HS-5 (cell line): ENCODE measurements at places on chromosomes 7 and 10.

DNA sequence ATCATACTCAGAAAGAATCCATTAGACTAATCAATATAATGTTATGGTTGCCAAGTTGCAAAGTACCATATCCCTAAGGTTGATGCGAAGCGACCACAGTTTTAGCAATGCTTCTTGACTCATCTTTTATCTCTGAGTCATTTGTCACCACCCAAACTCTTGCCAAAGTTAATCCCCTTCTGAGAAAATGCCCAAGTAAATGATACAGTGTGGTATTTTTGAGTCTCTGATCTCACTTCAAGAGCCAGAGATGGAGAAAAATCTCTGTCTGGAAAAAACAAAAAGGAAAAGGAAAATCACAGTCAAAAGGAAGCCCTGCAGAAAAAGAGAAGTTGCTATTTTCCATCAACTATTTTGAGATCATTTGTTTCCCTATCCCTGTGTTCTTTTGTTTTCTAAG is 26.7 kb upstream of the OTUD1 start:
- peak; percentile 49 for DNase-seq

DNA sequence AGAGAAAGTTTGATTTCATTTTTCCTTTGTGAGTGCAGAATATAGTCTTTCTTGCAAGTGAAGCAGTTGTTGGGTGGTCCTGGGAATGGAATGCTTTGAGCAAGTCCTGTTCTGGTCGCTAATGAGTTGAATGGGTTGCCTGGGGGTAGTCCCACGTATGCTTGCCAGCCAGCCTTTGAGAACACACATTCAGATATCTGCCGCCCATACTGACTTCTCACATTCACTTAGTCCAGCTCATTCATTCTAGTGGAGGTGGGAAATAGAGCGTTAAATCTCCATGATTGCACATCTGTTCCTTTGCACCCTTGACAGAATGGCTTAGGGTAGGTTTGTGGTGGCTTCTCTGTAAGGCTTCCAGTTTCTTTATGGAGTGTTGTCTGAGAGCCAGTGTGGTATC is 256.6 kb downstream of the SORCS3 start:
- no peak for DNase-seq

- DNase-seq, result peak; percentile 80
These were observed 78.7 kb upstream of the MKLN1 start for GRCh38 chr7:131249003-131249402.

- DNase-seq, result no peak
These were observed 13.2 kb upstream of the ZNF862 start for GRCh38 chr7:149824748-149825566.

DNA sequence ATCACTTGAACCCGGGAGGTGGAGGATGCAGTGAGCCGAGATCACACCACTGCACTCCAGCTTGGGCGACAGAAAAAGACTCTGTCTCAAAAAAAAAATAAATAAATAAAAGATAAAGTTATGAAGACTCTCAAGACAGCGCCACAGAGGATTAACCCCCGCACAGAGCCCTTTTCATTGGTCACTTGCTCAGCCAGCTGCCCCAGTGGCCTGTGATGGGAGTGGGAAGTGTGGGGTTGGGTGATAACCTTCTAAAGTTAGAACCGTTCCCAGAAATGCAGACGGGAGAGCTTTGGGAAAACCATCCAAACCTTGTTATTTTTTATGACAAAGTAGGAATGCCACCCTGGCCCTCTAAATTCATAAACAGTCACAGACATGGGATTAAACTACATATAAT is 57.4 kb downstream of the PARP12 start:
- DNase-seq, result no peak

DNA sequence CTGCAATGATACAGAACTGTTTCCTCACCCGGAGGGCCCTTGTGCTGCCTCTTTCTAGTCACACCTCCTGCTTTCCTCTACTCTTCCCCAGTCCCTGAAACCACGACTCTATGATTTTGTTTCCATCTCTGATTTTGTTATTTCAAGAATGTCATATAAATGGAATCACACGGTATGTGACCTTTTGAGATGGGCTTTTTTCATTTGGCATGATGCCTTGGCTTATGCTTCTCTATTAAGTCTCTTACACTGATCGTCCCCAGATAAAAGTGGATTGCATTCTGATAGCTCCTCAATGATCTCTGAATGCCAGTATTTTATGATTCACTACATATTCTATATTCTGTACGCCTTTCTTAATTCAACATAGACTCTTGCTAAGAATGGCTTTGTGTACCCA is 78.2 kb downstream of the GALNT11 start:
- no peak for DNase-seq

GRCh38 chr10:14311206-14311957 is 19.3 kb downstream of the FRMD4A start:
- no peak for DNase-seq

GRCh38 chr7:94481279-94481678 is 28.3 kb upstream of the CASD1 start:
- no peak for DNase-seq

DNA sequence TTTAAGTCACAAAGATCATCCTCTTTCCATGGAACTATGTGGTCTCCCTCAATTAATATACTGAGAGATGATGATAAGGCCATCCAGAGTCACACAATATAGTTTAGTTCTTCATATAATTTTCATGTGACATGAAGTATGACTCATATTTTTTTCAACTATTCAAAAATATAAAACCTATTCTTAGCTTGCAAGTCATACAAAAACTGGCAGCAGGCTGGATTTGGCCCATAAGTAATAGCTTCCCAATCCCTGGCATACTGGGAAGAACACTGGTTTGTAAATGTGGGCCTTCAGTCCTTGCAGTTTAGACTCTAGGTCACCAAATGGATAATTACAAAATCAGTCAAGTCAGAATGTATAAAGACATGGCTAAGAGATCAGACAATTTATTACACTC is 356.6 kb downstream of the PPP1R3A start:
- DNase-seq, result no peak

DNA sequence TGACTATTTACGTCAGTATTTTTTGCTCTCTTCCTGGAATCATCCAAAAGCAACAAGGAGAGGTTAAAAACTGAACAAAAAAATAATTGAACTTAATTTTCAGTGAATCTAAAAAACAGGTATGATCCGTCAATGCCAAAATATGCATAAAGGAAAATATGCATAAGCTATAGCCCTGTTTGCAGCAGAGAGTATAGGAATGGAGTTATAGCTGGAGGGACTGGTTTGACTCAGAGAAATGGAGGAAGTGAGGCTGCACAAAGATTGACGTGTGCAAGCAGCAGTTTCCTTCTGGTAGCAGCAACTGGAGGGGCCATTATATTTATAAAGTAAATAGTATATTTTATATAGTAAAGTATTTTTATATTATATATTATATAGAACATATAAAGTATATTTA is 37.1 kb downstream of the GNG11 start:
- no peak for DNase-seq
